Cardiac fibroblast (primary cell): ENCODE measurements at places on chromosomes 1 and 21.

- no peak for DNase-seq
Measured at GRCh38 chr21:35154788-35155187, 105.7 kb upstream of the RUNX1 start.

GRCh38 chr21:26920055-26920454 lies 46.8 kb downstream of the ADAMTS5 start:
- DNase-seq, result peak; percentile 59

- no peak for DNase-seq
Measured at GRCh38 chr1:21264898-21265297, 25.4 kb downstream of the ECE1 start.

GRCh38 chr1:234780531-234781162 lies 170.7 kb upstream of the IRF2BP2 start:
- DNase-seq, result no peak

- peak; percentile 41 for DNase-seq
Measured at GRCh38 chr1:31064718-31065309, 703 bp downstream of the PUM1 start.

DNA sequence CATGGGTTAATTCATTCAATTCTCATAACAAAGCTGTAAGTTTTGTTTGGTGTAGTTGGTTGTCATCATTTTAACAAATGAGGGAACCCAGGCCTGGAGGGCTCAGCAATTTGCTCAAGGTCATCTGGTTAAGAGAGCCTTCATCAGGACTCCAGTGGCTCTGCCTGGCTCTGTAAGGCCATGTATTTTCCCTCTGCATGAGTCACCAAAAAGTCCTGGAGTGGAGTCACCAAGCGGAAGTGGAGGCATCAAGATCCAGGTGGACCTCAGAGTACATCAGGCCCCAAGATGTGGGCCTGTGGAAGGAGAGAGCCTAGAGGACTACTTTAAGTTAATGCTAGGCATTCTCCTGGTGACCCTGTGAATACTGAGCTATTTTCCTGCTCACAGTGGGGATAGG lies 30.0 kb upstream of the RBM15 start:
- DNase-seq, result peak; percentile 62

GRCh38 chr1:216456682-216457081 lies 33.4 kb upstream of the USH2A start:
- peak; percentile 84 for DNase-seq

GRCh38 chr1:201184307-201185122 lies 6.1 kb upstream of the IGFN1 start:
- DNase-seq, result peak; percentile 73

GRCh38 chr1:156356875-156357534 lies 12.0 kb upstream of the RHBG start:
- DNase-seq, result peak; percentile 16

DNA sequence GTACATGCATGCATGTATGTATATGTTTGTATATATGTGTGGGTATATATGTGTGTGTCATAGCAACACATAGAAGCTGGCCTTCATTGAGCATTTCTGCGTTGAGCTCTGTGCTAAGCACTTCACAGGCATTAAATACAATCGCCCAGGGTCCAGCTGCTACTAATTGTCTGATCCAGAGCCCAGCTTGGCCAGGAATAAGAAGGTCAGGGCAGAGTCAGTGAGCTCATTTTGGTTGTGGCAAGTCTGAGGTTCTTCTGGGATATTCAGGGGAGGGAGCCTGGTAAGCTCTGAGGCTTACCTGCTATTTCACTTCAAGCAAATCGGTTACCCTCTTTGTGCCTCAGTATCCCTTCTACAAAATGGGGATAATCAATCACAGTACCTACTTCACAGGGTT lies 59.6 kb downstream of the FOXO6 start:
- DNase-seq, result no peak

- no peak for DNase-seq
Measured at GRCh38 chr1:153087652-153088051, 6.7 kb downstream of the SPRR2E start.

- peak; percentile 49 for DNase-seq
Measured at GRCh38 chr1:2204415-2205190, 10.0 kb upstream of the FAAP20 start.

DNA sequence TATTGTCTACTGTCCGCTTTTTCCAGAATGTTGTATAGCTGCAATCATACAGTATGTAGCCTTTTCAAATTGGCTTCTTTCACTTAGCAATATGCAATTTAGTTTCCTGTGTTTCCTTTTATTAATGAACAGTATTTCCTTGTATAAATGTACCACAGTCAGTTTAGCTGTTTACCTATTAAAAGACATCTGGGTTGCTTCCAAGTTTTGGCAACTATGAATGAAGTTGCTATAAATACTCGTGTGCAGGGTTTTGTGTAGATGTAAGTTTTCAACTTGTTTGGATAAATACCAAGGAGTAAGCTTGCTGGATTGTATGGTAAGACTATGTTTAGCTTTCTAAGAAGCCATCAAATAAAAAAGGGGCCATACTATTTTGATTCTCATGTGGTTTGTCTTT lies 24.4 kb upstream of the KCNJ6 start:
- DNase-seq, result no peak

GRCh38 chr1:90763506-90763905 lies 46.4 kb upstream of the BARHL2 start:
- DNase-seq, result no peak

- no peak for DNase-seq
Measured at GRCh38 chr1:39335216-39335615, 130.7 kb downstream of the MACF1 start.

DNA sequence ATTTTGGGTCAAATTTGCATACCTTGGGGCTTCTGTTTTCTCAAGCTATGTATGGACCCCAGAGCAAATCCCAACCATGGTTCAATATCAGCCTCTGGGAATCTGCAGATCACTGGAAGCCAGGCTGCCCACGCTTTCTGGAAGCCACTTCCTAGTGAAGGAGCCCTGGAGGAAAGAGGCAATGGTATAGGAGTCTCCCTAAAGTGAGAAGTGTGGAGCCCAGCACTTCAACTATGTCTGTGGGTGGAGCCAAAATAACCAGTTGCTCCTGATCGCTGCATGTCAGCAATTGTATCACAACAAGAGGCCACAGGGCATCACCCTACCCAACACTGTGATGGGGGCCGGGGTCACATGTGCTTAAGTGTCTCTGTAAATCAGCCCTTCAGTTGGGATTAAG lies 26.9 kb downstream of the ETS2 start:
- DNase-seq, result no peak

- DNase-seq, result no peak
Measured at GRCh38 chr21:34557261-34557660, 45.3 kb upstream of the KCNE1 start.

GRCh38 chr1:4786055-4786454 lies 131.6 kb downstream of the AJAP1 start:
- DNase-seq, result no peak

- no peak for DNase-seq
Measured at GRCh38 chr1:30742300-30742962, 15.1 kb downstream of the LAPTM5 start.

GRCh38 chr1:87989346-87989745 lies 660.7 kb downstream of the LMO4 start:
- no peak for DNase-seq

DNA sequence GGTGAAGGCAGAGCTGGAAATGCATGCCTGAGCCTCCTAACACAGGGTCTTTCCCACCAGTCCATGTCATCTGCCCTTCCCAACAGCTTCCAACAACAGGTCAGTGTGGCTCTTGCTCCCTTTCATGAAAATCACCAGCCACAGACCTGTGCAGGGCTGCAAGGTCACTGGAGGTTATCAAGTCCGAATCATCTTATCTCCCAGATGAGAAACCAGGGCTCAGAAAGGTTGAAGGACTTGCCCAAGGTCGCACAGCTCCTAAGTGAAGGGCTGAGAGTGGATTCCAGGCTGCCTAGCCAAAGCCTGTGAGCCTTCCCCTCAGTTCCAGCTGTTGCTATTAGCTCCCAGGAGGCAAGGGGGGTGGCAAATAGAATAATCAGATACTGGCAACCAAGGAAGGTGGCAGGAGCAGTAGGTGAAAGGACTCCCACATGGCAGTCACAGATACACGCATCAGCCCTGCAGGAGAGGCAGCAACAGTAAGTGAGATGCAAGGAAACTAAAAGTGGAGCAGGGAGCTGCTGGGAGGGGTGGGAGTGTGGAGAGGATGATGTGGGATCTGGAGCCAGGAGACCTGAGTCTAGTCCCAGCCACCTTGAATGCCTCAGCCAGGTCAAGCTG lies 74.2 kb downstream of the SSBP3 start:
- DNase-seq, result no peak

- DNase-seq, result no peak
Measured at GRCh38 chr21:34061983-34062382, 11.4 kb upstream of the MRPS6 start.

DNA sequence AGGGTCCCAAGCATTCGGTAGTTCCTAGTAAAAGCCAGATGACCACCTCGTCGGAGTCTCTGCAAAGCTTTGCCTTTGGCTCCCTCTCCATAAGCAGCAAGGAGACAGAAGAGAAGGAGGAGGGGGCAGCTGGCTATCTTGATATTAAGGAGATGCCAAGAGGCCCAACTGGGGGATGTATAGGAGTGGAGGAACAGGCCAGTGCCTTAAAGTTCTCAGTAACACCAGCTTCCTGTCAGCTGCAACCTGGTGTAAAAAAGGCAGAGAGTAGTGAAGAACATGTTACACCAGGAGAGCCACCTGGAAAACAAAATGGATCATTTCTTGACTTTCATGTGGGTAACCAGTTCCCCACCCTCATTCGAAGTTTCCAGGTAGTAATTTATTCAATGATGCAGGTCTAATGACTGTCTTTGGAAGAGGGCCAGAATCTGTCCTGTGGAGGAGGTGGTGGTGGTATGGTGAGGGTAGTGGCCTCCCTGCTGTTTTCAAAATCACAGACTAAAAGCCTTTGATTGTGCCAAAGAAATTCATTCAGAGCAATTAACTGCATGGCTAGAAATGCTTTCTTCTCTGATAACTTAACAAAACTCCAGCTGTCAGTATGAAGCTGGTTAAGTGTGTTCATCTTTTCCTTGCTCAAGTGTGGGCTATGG lies 27.3 kb downstream of the TMEM200B start:
- no peak for DNase-seq

- DNase-seq, result no peak
Measured at GRCh38 chr1:177334903-177335302, 164.1 kb downstream of the BRINP2 start.

DNA sequence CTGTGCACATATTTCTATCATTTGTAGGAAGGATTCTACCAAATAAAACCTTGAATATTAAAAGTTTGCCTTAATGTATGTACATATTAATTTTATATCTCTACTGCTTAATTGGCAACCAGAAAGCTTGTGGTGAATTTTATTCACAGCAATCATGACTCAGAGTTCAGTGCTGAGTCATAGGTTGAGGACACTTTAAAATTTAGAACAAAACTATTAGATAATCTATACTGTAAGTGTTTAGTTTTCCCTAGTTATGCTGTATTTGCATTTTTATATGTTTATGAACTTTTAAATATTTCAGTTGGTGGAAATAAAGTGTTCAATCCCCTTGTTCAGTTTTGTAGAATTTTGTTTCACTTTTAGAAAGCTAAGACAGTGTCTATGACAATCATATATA lies 841.5 kb downstream of the KCNT2 start:
- DNase-seq, result no peak

- no peak for DNase-seq
Measured at GRCh38 chr1:164575356-164575886, 16.4 kb downstream of the PBX1 start.

DNA sequence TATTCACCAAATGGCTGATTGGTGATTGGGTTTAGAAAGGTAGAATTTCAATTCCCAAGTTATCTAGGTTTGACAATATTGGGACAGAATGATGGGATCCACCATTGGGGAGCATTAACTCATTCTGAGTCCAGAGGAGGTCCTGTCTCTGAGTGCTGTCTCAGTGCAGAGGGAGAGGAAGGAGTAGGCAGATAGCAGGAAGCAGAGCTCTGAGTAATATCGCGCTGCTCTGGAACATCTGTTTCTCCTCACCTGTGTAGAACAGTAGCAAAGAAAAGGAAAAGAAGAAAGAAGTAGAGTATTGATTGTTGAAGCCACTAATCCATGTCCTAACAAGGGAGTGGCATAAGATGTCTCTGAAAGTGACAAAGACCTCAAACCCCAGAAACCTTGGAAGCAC lies 1657.8 kb downstream of the MRPL39 start:
- no peak for DNase-seq

GRCh38 chr1:180805316-180805715 lies 107.4 kb upstream of the KIAA1614 start:
- DNase-seq, result no peak

DNA sequence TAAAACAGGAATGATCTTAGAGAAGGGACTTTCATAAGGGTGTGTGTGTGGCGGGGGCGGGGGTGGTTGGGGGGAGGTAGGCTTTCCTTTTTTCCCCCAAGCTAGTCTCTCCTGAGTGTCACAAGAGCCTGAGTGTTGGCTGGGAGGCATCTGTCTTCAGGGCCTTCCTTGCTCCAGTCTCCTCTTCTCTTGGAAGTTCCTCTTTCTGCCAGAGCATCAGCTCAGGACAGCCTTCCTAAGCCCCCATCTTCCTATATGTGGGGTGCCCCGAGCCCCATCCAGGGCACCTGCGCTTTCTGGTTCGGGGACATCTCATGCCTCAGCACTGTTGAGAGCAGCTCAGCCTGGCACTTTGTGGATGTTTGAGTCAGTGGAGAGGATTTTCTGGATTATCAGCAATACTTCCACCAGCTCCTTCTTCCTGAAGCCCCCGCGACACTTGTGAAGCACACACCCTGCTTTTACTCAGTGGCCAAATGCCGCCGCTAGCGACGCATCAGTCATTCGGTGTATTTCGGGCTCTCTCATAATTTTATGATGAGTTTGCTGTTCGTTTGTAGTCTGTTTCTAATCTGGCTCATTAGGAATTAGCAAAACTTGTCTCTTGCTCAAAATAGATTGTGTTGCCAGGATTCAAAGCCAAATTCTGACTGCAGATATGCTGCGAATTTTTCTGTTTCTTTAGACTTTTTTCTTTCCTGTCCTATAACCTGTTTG lies 61.7 kb downstream of the GALNT2 start:
- no peak for DNase-seq

DNA sequence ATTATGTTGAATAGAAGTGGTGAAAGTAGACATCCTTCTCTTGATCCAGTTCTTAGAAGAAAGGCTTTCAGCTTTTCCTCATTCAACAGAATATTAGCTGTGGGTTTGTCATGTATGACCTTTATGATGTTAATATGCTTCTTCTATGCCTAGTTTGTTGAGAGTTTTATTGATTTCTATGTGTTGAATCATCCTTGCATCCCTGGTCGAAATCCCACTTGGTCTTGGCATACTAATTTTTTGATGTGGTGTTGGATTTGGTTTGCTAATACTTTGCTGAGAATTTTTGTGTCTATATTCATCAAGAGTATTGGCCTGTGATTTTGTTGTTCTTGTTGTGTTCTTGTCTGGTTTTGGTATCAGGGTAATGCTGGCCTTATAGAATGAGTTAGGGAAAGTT lies 20.9 kb downstream of the CD55 start:
- no peak for DNase-seq

DNA sequence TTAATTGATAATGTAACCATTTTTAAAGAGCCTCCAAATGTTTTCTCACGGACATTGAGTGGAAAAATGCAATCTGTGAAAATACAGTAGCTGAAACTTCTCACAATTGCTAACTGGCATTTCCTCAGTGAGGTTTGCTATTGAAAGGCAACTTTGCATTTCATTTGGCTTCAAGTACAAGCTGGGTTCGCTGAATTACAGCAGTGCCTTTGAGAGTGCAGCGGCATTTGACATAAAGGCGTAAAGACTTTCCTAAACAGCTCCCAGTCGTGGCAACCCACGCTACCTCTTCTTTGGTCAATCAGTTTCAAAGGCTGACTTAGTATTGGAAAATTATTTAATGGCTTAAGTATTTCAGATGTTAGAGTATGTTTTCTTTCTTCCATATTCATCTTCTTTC lies 39.3 kb upstream of the ZBTB18 start:
- DNase-seq, result no peak
